ENCODE measurements at places on chromosomes 11 and 22.

DNA sequence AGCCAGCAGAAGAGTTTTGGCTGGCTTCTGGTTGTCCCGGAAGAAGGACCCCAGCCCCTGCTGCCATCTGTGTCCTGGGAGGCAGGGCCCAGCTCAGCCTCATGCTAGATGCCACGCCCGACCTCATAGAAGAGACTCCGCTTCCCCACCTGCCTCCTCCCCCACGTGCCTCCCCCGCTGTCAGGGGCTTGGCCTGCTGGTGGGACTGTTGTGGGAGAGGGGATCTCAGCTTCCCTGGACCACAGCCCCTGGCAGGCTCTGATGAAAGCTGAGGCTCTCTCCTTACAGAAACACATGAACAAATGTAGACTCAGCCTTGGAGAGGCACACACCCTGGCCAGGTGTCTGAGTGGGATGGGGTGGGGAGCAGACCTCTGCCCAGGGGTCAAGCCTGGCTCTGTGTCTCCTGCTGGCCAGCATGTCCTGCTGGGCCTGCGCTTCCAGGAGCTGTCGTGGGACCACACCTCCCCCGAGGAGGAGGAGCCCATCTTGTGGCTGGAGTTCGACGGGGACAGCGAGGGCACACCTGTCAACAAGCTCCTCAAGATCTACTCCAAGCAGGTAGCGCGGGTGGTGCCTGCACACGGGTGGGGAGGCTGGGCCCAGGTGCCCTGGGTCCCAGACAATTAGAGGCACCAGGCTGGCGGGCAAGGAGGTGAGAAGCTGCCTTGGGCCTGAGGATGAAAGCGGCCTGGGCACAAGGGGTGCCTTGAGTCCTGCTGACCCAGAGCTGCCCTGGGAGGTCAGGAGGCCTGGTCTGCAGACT lies 14.1 kb downstream of the FRMD8 start:
- DNase-seq: no peak

DNA sequence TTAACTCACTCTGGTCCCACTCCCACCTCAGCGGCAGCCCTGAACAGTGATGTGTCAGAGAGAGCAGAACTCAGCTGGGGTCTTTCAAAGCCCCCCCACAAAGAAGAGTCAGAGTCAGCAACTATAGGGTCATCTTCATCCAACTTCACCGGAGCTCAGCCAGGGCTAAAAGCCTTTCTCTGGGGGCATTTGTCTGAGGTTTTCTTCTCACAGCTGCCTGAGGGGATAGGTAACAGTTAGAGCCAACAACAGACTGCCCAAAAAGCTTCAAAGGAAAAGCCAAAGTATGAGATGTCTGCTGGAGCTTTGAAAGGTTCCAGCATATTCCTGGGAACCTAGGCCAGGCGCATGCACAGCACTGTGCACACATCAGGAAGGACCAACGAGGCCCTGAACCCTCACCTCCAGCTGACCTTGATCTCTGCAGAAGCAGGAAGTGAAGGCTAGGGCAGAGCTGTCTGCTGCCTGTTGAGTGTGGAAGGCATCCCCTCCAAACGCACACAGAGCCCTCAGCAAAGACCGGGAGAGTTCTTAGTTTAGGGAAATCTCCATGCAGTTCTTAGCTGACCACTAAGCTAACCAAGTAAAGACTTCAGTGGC lies 28.1 kb upstream of the COMT start:
- DNase-seq: no peak

- DNase-seq: peak; percentile 95
These were observed 39.6 kb downstream of the NUMA1 start for GRCh38 chr11:72040491-72041363.

DNA sequence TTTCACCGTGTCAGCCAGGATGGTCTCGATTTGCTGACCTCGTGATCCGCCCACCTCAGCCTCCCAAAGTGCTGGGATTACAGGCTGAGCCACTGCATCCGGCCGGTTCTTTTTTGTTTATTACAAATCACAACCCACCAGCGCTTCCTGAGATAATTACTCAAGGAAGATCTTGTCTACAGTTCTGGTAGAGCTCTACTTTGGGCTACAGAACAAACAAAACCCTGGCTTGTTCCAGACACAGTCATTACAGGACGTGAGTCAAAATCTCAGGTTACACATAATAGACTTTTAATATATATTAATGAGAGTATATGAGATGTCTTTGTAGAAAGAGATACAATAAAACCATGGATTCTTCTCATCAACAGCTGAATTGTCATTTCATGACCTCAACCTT lies 42.8 kb upstream of the NUP50 start:
- no peak for DNase-seq

GRCh38 chr11:45653277-45653676 lies 12.1 kb downstream of the CHST1 start:
- no peak for DNase-seq

DNA sequence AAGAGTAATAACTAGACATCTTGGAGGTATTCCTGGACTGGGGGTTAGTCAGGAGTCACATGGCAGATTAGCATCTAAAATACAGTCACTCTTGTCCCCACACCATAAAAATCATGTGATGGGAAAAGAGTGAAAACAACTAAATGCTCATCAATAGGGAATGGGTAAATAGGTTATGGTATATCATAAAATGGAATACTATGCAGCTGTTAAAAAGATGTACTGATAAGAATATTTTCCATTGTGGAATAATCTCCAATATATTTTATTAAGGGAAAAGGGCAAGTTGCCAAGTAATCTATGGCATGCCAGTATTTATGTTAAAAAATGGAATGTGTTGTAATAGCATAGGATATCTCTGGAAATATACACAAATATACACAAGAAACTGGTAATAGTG lies 6.6 kb upstream of the PIK3C2A start:
- no peak for DNase-seq

DNA sequence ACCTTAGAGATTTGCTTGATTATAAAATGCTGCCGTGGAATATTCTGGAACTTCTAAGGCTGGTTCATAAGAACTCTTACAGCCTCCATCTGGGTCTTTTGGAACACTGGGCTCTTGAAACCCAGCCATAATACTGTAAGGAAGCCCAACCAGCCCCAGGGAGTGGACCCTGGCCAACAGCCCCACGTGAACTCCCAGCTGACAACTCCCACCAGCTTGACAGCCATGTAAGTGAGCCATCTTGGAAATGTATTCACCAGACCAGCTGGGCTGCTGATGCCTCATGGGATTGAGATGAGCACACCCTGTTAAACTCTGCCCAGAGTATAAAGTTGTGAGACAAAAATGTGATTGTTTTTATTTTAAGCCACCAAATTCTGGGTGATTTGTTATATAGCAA lies 378.7 kb upstream of the RAG2 start:
- DNase-seq: no peak

DNA sequence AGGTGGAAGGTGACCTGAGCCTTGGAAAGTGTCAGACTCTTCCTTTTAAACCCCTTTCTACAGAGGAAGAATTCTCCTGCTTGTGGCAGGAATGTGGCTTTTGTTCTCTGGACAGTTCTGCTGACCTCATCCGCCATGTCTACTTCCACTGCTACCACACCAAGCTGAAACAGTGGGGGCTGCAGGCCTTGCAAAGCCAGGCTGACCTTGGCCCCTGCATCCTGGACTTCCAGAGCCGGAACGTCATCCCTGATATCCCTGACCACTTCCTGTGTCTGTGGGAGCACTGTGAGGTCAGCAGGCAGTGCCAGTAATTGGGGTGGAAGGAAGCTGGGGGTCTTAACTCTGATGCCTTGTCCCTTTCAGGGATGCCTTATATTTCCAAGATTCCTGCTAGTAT lies 9.3 kb downstream of the HINFP start:
- DNase-seq: no peak

DNA sequence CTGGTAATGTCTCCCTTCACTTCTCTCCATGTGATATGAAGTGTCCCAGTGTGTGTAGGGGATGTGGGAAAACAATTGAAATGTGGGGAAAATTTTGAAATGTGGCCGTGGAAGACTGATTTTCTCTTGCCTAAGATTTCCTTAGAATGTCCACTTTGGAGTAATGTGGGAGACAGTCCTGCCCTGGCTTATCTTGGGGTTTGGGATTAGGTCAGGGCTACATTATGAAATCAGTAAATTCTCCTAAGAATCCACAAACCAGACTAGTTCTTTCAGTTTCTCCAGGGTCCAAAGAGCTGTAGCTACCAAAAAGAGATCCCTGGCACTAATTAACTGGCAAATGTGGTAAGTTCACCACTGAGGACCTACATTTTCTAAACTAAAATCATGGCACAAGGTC lies 22.8 kb downstream of the YPEL4 start:
- DNase-seq: no peak

DNA sequence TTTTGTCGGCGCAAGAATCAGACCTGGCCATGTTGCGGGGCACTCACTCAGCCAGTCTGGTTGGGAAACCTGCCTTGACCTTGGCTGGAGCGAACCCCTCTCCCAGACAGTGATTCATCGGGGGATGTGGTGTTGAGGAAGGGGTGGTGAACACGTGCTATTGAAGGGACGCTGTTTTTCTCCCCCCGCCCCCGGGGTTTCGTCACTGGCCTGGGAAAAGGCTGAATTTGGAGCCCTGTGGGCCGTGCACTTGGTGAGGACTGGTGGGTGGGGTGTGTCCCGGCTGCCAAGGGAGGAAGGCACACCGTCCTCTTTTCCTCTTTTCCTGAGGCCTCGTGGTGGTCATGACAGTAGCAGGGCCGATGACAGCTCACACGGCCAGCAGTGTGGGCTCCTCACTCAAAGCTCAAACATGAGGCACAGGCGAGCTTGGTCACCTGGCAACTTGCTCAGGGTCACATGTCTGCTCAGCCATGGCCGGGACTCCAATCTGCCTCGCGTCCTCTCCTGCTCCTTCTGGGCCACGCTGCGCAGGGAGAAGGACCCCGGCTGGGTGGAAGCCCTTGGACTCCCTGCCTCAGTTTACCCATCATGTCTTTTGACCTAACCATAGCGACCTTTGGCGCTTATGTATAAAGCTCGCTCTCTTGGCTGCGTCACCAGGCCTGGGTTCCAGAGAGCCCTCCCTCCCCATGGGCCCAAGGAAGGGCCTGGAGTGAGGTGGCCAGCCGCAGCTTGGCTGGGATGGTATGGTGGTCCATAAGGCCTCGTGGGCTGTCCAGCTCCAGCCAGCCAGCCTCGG lies 49.4 kb downstream of the SMIM38 start:
- DNase-seq: no peak

DNA sequence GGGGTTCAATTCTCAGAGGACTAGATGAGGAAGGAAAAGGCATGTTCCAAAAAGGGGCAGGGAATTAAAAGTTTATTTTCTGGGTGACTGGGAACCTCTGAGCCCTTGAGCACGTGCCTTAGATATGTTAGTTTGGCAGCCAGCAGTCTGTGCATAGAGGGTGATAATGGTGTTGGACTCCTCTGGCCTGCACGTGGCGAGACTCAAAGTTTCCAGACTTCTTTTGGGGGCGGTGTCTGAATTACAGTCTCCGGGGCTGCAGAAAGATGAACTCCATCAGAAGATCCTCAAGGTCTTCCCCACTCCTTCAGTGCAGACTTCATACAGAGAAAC lies 861 bp upstream of the ZNRF3 start:
- no peak for DNase-seq

- no peak for DNase-seq
These were observed 5.1 kb downstream of the LRFN4 start for GRCh38 chr11:66861774-66862558.

DNA sequence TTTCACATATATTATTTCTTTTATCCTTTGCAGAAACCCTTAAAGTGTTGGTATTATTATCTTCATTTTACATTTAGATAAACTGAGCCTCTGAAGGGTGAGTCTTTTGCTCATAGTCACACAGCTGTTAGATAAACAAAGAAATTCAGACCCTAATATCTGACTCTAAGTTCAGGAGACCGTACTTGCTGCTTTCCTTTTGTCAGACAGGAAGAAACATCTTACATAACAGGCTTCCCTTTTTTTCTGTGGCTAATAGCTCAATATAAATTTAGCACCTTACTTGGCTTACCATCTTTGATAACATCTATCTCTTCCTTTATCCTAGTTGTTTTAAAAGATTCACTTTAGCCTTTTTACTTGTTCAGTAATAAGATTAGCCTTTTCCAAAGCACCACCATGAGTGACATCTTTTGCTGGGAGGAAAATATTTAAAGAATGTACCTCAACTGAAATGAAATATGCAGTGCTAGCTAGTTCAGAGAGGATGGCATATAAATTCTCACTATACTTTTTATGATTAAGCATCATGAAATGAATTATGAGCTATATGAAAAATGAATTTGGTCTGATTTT lies 128.6 kb downstream of the WNT11 start:
- DNase-seq: no peak

GRCh38 chr22:24104307-24105012 lies 76.8 kb upstream of the SUSD2 start:
- DNase-seq: no peak

DNA sequence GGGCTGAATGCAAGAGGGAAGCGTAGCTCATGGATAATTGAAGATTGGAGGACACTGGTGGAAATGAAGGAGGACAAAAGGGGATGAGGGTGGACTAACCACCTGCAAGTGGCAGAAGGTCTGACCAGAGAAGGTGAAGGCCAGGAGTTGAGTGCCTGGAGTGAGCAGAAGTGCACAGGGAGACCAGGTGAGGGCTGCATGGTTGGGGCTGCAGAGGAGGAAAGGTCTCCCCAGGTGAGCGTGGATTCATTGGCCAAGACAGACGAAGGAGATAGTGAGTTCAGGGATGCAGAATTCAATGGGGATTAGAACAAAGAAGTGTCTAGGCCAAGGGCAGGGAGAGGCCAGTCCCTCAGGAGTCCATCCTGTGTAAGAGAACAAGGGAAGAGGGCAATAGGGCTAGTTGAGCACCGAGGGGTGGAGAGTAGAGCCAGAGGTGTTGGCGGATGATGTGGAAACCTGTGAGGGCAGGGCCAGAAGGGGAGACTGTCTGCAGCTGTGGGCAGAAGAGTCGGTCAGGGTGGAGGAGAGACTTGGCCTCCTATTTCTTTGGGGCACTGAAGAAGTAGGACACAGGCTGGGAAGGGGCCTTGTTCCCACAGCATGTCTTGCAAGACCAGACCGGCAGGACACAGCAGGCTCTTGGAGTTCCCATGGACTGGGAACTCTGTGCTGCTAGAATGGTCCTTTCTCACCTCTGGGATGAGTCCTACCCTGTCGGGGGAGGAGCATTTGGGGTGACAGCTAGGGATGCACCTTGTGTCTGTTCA lies 6.7 kb downstream of the TRIM29 start:
- DNase-seq: peak; percentile 3

GRCh38 chr11:2849994-2850770 lies 35.4 kb downstream of the CDKN1C start:
- no peak for DNase-seq

GRCh38 chr11:66280428-66280827 lies 2.5 kb downstream of the CNIH2 start:
- DNase-seq: peak; percentile 59

DNA sequence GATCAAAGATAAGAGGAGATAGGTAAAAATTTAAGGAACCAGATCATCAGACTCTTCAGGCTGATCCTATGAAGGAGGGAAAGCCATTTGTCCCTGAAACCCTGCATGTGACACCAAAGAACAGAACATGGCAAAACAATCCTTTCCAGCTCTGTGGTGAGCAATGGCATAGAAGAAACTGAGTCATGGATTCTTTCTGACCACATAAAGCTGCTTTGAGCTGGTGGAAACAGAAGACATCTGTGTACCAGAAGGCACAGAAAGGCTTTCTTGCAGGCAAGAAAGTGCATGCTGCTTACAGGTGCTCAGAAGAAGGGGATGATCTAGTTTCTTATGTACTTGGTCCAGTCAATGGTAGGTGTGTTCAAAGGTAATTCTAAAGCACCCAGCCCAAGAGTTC lies 45.0 kb upstream of the APOA1 start:
- no peak for DNase-seq

- peak; percentile 76 for DNase-seq
These were observed 26.9 kb downstream of the POLR3H start for GRCh38 chr22:41517172-41518047.

GRCh38 chr11:64537876-64538275 lies 53.1 kb upstream of the SLC22A12 start:
- no peak for DNase-seq
